Activated naive CD4-positive, alpha-beta T cell treated with anti-CD3 and anti-CD28 coated beads, Interleukin-2, amount 50 U/mL, for 16 hours (primary cell): ENCODE measurements at places on chromosomes 11 and 22.

DNA sequence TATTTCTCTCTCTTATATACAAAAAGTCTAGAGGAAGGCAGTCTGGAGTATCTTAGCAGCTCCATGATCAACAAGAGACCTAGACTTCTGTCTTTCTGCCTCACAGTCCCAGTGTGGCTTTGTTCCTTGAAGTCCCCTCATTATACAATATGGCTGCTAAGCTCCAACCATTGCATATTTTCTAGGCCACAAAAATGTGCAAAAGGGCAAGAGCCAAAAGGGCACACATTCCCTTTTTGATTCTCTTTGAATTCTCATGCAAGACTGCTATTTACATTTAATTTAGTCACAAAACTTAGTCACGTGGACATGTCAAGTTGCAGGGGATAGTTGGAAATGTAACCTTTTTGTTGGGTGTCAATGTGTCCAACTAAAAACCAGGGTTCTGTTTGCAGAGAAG, 64.2 kb upstream of the OLFML1 start:
- DNase-seq = no peak

- no peak for DNase-seq
These were observed 46.6 kb downstream of the PITPNB start for GRCh38 chr22:27872488-27872887.

- peak; percentile 74 for DNase-seq
These were observed at the start of gene HSPA8 for GRCh38 chr11:123061403-123062157. Gene HSPA8 (minus strand): TSS chr11:123062136. CDS start chr11:123061324, 812 bp downstream.

GRCh38 chr11:66051371-66051765, 796 bp upstream of the SF3B2 start:
- no peak for DNase-seq

GRCh38 chr11:1255151-1255550, 32.3 kb downstream of the MUC5B start:
- DNase-seq = no peak

DNA sequence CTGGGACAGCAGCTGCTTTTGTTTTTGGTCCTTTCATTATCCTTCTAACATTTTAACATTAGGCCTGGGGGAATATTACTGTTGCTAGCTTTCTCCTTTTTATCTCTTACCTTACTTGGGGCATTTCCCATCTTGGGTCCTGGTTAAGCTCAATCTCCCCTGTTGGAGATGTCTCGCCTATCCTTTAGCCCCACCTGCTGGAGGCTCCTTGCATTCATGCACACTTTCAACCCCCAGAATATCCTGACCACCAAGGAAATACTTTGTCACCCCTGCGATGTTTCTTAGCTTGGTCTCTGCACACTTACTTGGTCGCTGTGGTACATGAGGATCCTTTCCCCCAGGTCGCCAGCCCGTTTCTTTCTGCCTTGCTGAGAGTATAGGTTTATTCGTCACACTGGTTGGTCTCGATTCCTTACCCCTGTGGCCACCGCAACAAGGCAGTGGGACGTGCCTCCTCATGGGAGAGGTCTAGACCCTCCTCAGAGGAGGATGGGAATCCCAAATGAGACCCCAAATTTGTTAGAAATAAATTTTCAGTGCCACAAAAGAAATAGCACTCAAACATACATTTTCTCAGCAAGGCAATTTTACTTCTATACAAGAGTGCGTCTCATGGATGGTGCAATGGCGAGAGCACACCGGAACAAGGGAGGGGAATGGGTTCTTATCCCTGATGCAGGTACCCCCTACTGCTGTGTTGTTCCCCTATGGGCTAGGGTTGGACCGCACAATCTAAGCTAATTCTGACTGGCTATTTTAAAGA, 5.4 kb upstream of the TXN2 start:
- DNase-seq = peak; percentile 68

DNA sequence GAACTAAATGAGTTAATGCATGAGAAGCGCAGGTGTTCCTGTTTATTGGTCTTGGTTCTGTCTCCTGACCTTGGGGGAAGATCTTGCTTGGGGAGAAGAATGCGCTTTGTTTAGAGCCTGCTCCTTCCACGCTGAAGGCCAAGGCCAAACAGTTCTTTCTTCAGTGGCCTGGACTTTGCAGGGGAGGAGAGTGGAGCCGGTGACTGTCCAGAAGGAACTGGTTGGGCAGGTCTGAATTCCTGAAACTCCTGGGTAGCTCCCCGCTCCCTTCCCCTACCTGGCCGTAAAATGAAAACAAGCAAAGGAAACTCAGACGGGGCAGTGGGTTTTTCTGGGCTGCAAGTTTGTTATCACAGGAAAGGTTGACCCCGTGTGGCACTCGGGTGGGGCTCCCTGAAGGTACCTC, 3.6 kb downstream of the ARHGAP8 start:
- no peak for DNase-seq

DNA sequence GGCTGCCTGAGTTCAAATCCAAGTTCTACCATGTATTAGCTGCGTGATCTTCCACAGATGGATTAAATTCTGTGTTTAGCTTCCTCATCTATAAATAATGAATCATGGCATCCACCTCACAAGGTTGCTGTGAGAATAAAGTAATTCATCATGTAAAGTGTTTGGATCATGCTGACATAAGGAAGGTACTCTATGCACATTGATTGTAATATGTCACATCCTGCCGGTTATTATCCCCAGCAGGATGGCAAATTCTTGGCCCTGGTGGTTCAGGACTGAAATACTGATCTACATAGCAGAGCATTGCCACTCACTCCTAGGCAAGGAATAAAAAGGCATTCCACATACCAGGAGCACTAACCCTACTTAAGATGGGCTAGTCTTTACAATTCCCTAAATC, 40.8 kb downstream of the LGR4 start:
- DNase-seq = no peak

- no peak for DNase-seq
These were observed 20.0 kb downstream of the SELENOO start for GRCh38 chr22:50220603-50221409.

DNA sequence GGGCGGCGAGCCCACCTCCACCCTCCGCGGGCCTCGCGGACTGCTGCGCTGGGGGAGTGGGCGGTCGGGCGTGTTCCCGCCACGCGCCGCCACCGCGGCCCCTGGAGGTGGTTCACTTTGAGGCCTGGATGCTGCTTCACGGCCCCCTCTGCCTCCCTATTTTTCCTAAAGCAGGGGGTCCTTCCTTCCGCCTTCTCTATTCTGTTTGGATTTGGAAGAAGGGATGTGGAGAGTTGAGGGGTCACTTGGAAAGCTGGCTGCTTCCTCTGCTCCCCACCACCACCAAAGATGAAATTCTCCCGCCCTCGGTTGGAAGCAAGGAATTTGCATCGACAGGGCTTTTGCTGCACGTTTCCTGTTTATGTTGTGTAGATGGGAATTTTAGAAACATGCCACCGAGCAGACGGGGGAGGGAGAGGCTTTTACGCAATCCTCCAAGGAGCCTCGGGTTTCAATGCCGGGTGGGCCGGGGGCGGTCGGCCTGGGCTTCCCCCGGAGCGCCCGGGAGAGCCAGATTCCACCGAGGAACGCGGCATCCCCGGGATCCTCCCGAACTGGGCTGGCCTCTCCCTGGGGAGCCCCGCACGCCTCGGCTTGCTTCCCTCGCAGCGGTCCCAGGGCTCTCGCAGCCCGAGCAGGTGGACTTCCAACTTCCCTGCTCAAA, 403 bp upstream of the SBF2 start:
- DNase-seq = no peak

GRCh38 chr11:90192869-90193582, 29.8 kb downstream of the CHORDC1 start:
- DNase-seq = no peak

GRCh38 chr22:17570851-17571631, 7.7 kb downstream of the SLC25A18 start:
- no peak for DNase-seq
